Calu3 (cell line): ENCODE measurements at places on chromosomes 5 and 9.
A peak's percentile ranks its signal among the peaks of the same experiment; 100 is the strongest.

DNA sequence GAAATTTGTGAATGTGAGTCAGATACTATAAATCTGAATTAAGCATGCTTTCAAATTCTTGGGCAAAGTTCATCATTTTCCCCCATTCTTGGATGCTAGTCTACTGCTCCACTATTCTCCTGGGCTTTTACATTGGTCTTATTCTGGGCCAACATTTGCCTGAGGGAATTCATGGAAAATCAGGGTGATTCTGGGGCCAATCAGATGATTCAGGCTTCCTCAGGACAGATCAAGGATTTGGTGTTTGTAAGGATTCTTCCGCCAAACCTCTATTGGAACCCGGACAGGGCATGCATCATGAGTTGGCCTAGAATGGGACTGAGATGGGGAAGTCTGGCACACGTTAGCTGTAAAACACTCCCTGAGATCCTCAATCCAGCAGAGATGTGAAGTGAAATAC lies 113.8 kb downstream of the MEF2C start:
- H3K4me3 ChIP-seq: no peak overlapping the region
- H3K27me3 ChIP-seq: no peaks in the 10 kb centered on the region
- no peak for DNase-seq
- no peaks in the 10 kb centered on the region for H3K36me3 ChIP-seq

DNA sequence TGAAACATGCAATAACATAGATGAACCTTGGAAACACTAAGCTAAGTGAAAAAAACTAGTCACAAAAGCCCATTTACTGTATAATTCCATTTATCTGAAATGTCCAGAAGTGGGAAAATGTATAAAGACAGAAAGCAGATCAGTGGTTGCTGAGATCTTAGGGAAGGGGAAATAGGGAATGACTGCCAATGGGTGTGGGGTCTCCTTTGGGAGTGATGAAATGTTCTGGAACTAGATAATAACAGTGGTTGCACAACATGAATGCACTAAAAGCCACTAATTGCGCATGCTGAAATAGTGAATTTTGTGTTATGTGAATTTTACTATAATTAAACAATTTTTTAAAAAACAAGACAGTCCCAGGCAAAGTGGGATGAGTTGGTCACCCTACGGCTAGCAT lies 472.8 kb downstream of the CCDC171 start:
- no peaks in the 10 kb centered on the region for H3K27me3 ChIP-seq
- H3K4me1 ChIP-seq: peaks cover 28% of the 10 kb centered on the region
- DNase-seq: no peak
- no peak overlapping the region for H3K4me3 ChIP-seq
- no peak overlapping the region for H3K27ac ChIP-seq

DNA sequence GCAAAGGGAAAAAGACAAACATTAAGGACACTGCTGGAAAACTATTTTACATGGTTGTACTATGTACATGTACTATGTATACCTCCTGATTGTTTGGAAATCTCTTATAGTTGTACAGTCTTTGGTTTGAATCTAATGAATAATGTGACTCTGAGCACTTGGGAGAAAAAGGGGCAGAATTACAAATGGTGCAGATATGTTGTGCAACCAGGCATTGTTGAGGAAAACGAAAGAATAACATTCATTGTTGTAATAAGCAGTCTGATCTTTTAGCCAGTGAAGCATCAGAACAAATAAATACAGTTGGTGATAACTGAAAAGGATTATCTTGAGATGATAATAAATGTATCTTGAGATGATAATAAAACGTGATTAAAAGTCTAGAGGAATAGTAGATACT lies 87.2 kb downstream of the CSNK1G3 start:
- no peak overlapping the region for H3K4me3 ChIP-seq
- no peaks in the 10 kb centered on the region for H3K27me3 ChIP-seq
- no peaks in the 10 kb centered on the region for H3K4me1 ChIP-seq
- DNase-seq: no peak
- H3K36me3 ChIP-seq: peaks cover 2% of the 10 kb centered on the region

- H3K4me3 ChIP-seq: no peak overlapping the region
- no peak overlapping the region for H3K27ac ChIP-seq
- no peaks in the 10 kb centered on the region for H3K36me3 ChIP-seq
- no peak for DNase-seq
- no peaks in the 10 kb centered on the region for H3K27me3 ChIP-seq
- H3K4me1 ChIP-seq: no peaks in the 10 kb centered on the region
Measured at GRCh38 chr9:9996259-9996658, 616.5 kb downstream of the PTPRD start.

DNA sequence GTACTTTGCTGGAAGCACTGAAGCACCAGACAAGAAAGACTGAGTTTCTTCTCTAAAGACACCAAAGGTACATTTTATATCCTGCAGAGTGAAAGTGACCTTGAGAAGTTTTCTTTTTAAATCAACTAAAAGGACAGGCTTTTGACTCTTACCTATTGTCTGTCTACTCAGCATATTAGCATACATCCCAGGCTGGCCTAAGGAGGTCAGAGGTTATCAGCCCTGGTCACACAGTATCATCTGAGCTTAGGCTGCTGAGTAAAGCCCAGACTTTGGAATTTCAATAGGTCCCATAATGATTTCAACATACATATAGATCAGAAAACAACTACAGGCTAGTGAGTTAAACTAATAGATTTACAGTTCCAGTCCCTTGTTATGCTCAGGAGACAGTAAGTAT lies 10.1 kb upstream of the CDH9 start:
- H3K4me1 ChIP-seq: no peaks in the 10 kb centered on the region
- no peak overlapping the region for H3K27ac ChIP-seq
- no peaks in the 10 kb centered on the region for H3K27me3 ChIP-seq
- no peak for DNase-seq

GRCh38 chr5:15510831-15511230 lies 10.9 kb downstream of the FBXL7 start:
- DNase-seq: no peak
- H3K36me3 ChIP-seq: peaks cover under 1% of the 10 kb centered on the region
- H3K27me3 ChIP-seq: no peaks in the 10 kb centered on the region
- no peak overlapping the region for H3K4me3 ChIP-seq

DNA sequence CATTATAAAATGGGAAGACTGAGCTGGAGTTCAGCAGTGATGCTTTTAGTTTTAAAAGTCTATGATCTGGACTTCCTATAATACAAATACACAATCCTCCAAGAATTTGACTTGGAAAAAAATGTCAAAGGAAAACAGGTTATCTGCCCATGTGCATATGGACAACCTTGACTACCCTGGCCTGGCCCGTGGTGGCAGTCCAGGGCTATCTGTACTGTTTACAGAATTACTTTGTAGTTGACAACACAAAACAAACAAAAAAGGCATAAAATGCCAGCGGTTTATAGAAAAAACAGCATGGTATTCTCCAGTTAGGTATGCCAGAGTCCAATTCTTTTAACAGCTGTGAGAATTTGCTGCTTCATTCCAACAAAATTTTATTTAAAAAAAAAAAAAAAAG lies 17.3 kb downstream of the MOCS2 start:
- peaks cover 73% of the 10 kb centered on the region for H3K36me3 ChIP-seq
- H3K4me1 ChIP-seq: no peaks in the 10 kb centered on the region
- no peaks in the 10 kb centered on the region for H3K27me3 ChIP-seq
- H3K27ac ChIP-seq: no peak overlapping the region
- no peak for DNase-seq

GRCh38 chr5:58921159-58921558 lies 338.3 kb downstream of the RAB3C start:
- no peak overlapping the region for H3K27ac ChIP-seq
- H3K36me3 ChIP-seq: no peaks in the 10 kb centered on the region
- H3K27me3 ChIP-seq: peaks cover 90% of the 10 kb centered on the region

GRCh38 chr9:136328011-136328621 lies 777 bp downstream of the GPSM1 start:
- H3K36me3 ChIP-seq: no peaks in the 10 kb centered on the region
- peak overlapping the region; percentile 12 for H3K4me3 ChIP-seq
- DNase-seq: peak; percentile 61
- no peak overlapping the region for H3K27ac ChIP-seq
- H3K4me1 ChIP-seq: no peaks in the 10 kb centered on the region

GRCh38 chr5:124394700-124395245 lies 351.7 kb downstream of the ZNF608 start:
- no peak for DNase-seq
- no peaks in the 10 kb centered on the region for H3K36me3 ChIP-seq
- no peak overlapping the region for H3K27ac ChIP-seq
- H3K4me1 ChIP-seq: no peaks in the 10 kb centered on the region
- no peak overlapping the region for H3K4me3 ChIP-seq

DNA sequence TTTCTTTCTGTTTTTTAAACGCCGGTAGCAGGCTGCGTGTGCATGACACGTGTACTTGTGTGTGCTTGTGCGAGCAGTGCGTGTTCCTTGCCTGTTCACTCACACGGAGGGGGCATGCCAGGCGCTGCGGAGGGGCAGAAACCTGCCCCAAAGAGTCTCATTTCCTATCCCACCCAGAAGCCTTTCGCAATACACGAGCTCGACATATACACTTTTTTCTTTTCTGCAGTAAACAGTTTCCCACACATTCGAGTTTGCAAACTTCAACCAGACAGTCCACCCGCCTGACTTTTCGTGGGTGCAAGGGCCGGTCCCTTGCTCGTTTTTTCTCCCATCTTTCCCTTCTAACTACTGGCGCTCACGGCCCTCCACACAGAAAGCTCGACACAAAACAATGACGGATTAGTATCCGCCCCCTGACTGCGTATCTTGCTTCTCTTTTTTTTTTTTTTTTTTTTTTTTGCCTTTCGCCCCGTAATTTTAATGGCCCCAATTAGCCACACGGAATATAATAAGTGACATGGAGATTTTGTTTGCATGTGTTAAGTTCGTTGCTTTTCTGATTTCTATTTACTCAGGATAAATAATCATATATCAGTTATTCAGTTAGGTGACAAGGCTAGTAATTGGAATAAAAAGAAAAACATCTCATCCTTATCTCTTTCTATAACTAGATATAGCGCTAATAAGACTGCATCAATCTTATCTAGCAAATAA lies 5.3 kb upstream of the OTP start:
- H3K27ac ChIP-seq: no peak overlapping the region
- H3K36me3 ChIP-seq: no peaks in the 10 kb centered on the region

- DNase-seq: no peak
- H3K36me3 ChIP-seq: no peaks in the 10 kb centered on the region
- no peaks in the 10 kb centered on the region for H3K27me3 ChIP-seq
- no peaks in the 10 kb centered on the region for H3K4me1 ChIP-seq
- no peak overlapping the region for H3K27ac ChIP-seq
Measured at GRCh38 chr9:15157381-15157780, 149.6 kb downstream of the TTC39B start.

- DNase-seq: no peak
- no peaks in the 10 kb centered on the region for H3K27me3 ChIP-seq
- H3K4me3 ChIP-seq: peak overlapping the region; percentile 2
- peaks cover 25% of the 10 kb centered on the region for H3K4me1 ChIP-seq
- peaks cover 5% of the 10 kb centered on the region for H3K36me3 ChIP-seq
Measured at GRCh38 chr9:12723409-12724028, 30.3 kb downstream of the TYRP1 start.

GRCh38 chr5:60886158-60886557 lies 42.1 kb upstream of the ELOVL7 start:
- H3K27ac ChIP-seq: no peak overlapping the region
- no peak for DNase-seq
- H3K4me3 ChIP-seq: no peak overlapping the region
- no peaks in the 10 kb centered on the region for H3K4me1 ChIP-seq
- no peaks in the 10 kb centered on the region for H3K27me3 ChIP-seq
- H3K36me3 ChIP-seq: peaks cover 5% of the 10 kb centered on the region

DNA sequence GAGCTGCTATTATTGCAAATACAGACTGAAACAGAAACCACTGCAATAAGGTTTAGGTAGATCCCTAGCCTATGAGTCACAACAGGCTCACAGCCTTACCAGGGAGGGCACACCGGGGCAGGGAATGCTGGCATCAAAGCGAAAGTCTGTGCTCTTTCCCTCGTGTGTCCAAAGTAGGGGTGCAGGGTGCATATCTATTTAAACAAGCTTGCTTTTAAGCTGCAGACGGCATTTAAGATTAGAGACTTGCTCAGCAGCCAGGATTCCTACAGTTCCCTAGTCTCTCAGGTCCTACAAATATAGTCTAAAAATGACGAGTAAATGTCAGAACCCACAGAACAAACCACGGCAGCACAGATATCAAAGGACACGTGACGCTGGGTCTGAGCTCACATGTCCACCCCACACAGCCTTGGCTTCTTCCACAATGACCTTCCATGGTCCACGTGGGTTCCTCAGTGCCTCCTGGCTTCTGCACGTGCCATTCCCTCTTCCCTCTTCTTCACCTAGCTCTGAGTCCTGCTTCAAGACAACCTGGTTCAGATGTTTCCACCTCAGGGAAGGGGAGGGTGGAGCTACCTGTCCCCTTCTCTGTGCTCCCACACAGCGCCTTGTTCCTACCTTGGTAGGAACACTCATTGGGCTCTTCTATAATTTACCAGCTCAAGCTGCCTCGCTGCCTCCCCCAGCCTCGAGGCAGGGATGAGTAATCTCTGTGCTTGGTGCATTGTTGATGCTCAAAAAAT lies 193.2 kb downstream of the MAPKAP1 start:
- peak; percentile 42 for DNase-seq
- H3K4me1 ChIP-seq: peaks cover 9% of the 10 kb centered on the region
- no peaks in the 10 kb centered on the region for H3K27me3 ChIP-seq
- H3K4me3 ChIP-seq: peak overlapping the region; percentile 53
- no peaks in the 10 kb centered on the region for H3K36me3 ChIP-seq

GRCh38 chr5:135008556-135008955 lies 25.5 kb downstream of the PITX1 start:
- DNase-seq: no peak
- H3K36me3 ChIP-seq: no peaks in the 10 kb centered on the region
- H3K27ac ChIP-seq: no peak overlapping the region

DNA sequence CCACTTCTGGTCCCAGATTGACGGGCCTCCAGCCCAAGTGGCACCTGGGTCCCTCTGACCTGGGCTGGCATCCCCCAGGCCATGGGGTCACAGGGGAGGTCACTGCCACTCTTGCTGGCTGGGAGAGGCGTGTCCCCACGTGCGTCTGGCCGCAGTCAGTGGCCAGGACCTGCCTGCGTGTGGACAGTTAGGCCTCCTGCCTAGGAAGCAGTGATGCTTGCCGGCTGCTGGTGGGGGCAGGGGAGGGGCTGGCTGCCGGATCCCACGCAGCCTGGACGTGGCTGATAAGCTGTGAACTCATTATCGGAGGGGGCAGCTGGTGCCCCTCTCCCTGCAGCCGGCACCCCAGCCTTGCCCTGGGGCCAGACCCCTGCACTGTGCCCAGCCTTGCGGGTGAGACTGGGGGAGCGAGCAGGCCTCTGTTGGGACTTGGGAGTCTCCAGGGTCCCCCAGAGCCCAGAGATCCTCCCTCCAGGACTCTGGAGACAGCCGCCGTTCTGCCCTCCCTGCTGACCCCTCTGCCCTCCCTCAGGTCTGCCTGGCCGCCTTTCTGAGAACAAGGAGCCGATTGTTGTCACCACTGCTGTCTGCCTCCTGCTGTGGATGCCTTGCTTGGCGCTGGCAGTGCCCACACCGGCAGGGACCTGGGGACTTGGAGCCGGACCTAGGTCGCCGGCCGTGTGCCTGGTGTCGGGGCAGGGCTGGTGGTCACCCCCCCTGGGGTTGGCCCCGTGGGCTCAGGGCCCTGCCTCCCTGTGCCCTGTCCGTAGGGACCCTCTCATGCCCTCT lies 12.3 kb downstream of the RXRA start:
- peak; percentile 62 for DNase-seq
- no peaks in the 10 kb centered on the region for H3K36me3 ChIP-seq
- H3K4me3 ChIP-seq: no peak overlapping the region
- H3K4me1 ChIP-seq: peaks cover 9% of the 10 kb centered on the region
